ENCODE measurements at places on chromosomes 5 and 9.

DNA sequence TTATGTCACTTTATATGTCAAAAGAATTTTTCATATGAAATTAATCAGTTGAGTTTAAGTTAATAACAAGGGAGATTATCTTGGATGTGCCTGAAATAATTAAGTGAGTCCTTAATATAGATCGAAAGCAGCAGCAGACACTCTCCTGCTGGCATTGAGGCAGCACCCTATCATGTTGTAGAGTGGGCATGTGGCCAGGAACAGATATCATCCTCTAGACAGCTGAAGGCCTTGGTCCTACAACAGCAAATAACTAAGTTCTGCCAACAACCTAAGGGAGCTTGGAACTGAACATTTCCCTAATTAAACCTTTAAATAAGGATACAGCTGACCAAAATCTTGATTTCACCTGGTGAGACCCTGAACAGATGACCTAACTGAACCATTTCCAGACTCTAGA lies 25.8 kb upstream of the UGT3A1 start:
- no peaks in the 10 kb centered on the region for H3K27me3 ChIP-seq
- H3K36me3 ChIP-seq: no peaks in the 10 kb centered on the region
- H3K4me1 ChIP-seq: no peaks in the 10 kb centered on the region
- no peak for ATAC-seq
- no peak overlapping the region for H3K27ac ChIP-seq

DNA sequence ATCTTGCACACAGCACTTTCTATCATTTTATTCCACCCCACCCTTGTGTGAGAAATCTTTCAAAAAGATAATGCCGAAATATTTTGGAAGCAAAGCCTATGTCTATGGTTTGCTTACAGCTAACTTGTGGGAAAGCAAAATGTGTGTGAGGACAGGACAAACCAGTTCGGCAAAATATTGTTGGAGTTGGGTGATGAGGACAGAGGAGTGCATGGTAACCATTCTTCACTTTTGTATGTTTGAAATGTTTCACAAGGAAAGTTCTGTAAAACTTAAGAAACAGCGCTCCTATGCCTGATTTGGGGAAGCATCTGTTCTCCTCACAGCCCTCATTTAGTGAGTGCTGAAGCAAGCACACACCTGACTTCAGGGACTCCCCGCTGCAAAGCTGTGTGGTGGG lies 62.0 kb upstream of the RNF130 start:
- no peak overlapping the region for H3K27ac ChIP-seq
- ATAC-seq: no peak
- peaks cover 35% of the 10 kb centered on the region for H3K27me3 ChIP-seq
- no peaks in the 10 kb centered on the region for H3K4me1 ChIP-seq
- no peak overlapping the region for H3K4me3 ChIP-seq

GRCh38 chr5:174217527-174217926 lies 172.0 kb downstream of the NSG2 start:
- no peak overlapping the region for H3K27ac ChIP-seq
- no peak overlapping the region for H3K4me3 ChIP-seq
- H3K36me3 ChIP-seq: no peaks in the 10 kb centered on the region
- peaks cover 21% of the 10 kb centered on the region for H3K27me3 ChIP-seq
- ATAC-seq: no peak

DNA sequence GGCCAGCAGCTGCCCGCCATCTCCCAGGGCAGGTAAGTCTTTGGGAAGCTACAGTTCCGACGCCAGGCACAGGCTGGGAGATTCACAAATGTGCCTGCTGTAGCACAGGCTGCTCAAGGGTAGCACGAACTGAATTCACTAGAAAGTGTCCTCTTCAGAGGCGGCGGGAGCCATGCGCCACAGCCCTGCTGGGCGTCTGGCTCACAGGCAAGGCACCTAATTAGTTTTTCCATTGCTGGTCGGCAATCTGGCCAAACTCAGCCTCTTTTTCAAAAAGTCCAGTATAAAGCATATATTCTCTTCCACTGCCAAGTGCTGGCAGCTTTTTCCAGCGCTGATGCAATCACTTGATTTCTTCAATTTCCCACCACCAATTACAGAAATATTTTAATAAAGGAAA lies 128.9 kb upstream of the RAPGEF1 start:
- H3K4me1 ChIP-seq: no peaks in the 10 kb centered on the region
- H3K4me3 ChIP-seq: no peak overlapping the region
- H3K27me3 ChIP-seq: no peaks in the 10 kb centered on the region

DNA sequence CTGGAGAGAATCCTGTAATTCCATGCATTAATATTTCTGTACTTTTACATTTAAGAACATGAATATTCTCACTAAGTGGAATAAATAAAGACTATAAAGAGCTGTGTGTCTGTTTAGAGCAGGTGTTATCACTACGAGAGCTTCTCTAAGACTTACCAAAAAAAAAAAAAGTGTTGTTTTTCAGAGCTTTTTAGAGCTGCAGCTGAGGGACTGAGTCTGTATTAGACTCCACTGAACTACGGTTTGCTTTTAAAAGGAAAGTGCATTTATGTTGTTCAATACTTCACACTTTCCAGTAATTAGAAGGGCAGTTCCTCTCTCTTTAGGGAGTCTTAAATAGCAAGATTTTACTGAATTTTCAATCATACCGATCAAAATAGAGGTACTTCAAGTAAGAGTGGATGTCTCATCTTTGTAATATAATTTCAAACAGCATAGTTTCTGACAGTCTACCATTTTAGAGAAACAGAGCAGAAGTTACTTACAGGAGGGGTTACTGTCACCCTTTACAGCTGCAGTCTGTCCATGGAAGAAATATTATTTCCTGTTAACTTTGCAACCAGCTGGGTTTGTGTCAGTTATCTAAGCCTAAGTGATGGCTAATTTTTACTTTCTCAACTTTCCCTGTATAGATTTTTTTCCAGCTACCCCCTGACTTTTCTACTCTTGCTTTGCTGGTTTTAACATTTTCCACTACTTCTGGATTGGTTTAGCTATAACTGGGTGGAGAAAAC lies 2.4 kb downstream of the SYK start:
- no peak overlapping the region for H3K27ac ChIP-seq
- peak overlapping the region; percentile 4 for H3K4me3 ChIP-seq
- H3K36me3 ChIP-seq: no peaks in the 10 kb centered on the region
- ATAC-seq: no peak

DNA sequence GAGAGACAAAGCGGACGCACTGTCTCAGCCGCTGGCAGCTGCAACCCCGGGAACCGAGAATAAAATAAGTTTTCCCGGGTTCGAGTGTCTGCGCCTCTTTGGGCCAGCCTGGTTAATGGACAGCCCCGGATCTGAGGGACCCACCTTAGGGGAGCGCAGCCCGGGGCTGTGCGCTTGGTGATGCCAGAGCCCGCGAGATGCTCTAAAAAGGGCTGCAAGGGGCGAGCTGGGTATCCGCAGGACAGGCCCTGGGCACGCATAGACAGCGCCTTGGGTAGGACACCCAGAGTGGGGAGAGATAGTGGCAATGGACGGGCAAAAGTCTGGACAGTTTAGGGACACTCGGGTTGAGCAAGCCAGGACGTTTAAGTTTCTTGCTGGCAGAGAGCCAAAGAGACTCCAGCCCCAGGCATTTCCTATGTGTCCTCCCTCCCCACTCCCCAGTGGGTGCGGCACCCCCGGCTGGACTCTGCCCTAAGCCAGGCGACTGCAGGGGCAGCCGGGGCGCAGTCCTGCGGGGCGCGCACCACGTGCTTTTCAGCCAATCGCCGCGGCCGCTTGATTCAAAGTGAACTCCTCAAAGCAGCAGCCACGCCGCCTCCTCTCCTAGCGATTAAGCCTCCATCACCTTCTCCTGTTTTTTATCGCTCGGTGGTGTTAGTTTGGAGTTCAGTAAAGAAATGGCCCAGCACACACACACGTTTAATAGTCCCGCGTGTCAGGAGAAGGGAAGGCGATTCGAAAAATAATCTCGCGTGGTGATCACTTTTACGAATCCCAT lies 616 bp upstream of the ENC1 start:
- peak; percentile 56 for ATAC-seq
- no peaks in the 10 kb centered on the region for H3K36me3 ChIP-seq
- peak overlapping the region; percentile 85 for H3K27ac ChIP-seq
- H3K4me3 ChIP-seq: peak overlapping the region; percentile 73
- no peaks in the 10 kb centered on the region for H3K27me3 ChIP-seq

DNA sequence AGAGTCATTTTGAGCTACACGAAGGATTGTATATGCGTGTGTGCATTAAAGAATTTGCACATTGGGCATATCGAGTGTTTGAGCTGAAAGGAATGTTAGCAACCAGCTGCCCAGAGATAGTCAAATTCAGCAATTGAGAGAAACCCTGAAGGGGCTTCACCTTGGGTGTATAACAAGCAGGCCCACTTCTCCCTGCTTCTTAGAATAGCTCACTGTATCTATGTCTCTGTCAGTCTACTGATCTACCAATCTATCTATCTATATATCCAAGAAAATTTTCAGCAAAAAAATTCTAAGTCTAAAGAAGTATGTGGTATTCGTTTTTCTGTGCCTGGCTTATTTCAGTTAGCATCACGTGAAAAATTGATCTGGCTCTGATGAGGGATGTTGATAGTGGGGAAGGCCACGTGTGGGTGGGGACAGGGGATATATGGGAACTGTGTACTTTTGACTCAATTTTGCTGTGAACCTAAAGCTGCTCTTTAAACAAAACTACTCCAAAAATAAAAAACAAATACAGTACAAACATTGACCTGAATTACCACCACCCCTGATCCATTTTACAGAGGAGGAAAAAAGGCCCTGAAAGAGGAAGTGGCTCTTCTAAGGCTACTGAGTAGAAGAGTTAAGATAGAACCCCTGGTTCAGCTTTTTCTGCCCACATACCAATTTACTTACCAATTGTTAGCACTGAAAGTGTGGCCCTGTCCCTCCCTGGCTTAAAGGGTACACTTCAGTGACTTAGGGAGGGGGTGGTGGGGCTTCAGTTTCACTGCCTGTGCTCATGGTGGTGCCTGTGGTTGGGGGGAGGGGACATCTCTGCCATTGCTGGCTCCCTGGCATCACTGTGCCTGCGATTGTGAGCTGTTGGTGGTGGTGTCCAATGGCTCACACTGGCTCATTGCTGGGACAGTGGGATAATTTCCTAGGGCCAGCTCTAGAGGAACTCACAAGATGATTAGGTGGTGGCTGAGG lies 141.8 kb downstream of the DOCK2 start:
- ATAC-seq: no peak
- H3K4me1 ChIP-seq: no peaks in the 10 kb centered on the region
- no peak overlapping the region for H3K27ac ChIP-seq
- no peak overlapping the region for H3K4me3 ChIP-seq
- no peaks in the 10 kb centered on the region for H3K36me3 ChIP-seq
- H3K27me3 ChIP-seq: peaks cover 7% of the 10 kb centered on the region

GRCh38 chr9:13113751-13114150 lies 165.7 kb downstream of the MPDZ start:
- H3K36me3 ChIP-seq: no peaks in the 10 kb centered on the region
- peaks cover 45% of the 10 kb centered on the region for H3K4me1 ChIP-seq
- ATAC-seq: no peak
- no peak overlapping the region for H3K27ac ChIP-seq

GRCh38 chr5:1513326-1514026 lies 10.3 kb downstream of the LPCAT1 start:
- H3K4me3 ChIP-seq: no peak overlapping the region
- peaks cover 61% of the 10 kb centered on the region for H3K36me3 ChIP-seq
- H3K4me1 ChIP-seq: no peaks in the 10 kb centered on the region

- H3K27me3 ChIP-seq: no peaks in the 10 kb centered on the region
- H3K4me1 ChIP-seq: no peaks in the 10 kb centered on the region
- no peak for ATAC-seq
- peak overlapping the region; percentile 60 for H3K27ac ChIP-seq
- H3K36me3 ChIP-seq: no peaks in the 10 kb centered on the region
Observed at GRCh38 chr9:129708793-129709192, 43.3 kb downstream of the PRRX2 start.

- no peaks in the 10 kb centered on the region for H3K36me3 ChIP-seq
- no peak for ATAC-seq
- no peak overlapping the region for H3K27ac ChIP-seq
- no peaks in the 10 kb centered on the region for H3K27me3 ChIP-seq
- no peaks in the 10 kb centered on the region for H3K4me1 ChIP-seq
- H3K4me3 ChIP-seq: no peak overlapping the region
Observed at GRCh38 chr5:15267966-15268365, 232.0 kb upstream of the FBXL7 start.

DNA sequence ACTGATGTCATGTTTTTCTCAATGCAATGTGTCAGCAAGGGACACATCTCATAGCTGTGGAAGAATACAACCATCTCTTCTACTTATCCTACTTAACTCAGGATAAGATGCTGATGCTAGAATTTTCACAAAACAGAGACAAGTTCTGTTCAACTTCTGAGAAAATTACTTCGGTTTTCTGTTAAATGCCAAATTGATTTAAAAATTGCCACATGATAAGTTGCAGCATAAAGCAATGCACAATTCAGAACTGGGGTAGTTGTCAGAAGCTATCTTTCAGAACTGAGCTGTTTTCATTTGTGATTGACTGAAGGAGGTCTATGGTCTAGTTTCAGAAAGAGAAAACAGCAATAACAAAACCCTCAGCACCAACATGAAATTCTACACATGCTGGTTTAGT lies 954.8 kb upstream of the C9orf72 start:
- no peak for ATAC-seq
- no peak overlapping the region for H3K4me3 ChIP-seq

DNA sequence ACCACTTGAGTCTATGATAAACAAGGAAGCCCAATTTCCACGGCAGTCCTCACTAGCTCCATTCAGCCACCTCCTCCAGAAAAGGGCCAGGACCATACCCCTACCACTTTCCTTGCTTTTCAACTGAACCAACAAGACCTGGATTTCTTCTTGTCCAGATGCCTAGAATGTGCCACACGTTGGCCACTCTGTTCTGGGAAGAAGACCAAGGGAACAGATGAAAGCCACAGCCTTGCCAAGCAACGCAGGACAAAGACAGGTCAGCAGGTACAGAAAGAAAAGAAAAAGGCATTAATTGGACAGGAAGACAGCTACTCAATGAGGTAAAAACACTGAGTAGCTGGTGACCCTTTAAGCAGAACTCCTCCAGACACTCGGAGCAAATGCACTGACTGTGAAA lies 2.2 kb downstream of the CCNJL start:
- H3K27me3 ChIP-seq: peaks cover 24% of the 10 kb centered on the region
- no peak overlapping the region for H3K27ac ChIP-seq
- H3K36me3 ChIP-seq: no peaks in the 10 kb centered on the region
- ATAC-seq: no peak

GRCh38 chr5:27818888-27819287 lies 780.5 kb upstream of the CDH9 start:
- H3K36me3 ChIP-seq: no peaks in the 10 kb centered on the region
- ATAC-seq: no peak
- H3K27me3 ChIP-seq: no peaks in the 10 kb centered on the region
- no peaks in the 10 kb centered on the region for H3K4me1 ChIP-seq

GRCh38 chr5:69467442-69468225 lies 25.0 kb upstream of the OCLN start:
- no peak for ATAC-seq
- no peaks in the 10 kb centered on the region for H3K27me3 ChIP-seq
- H3K4me1 ChIP-seq: no peaks in the 10 kb centered on the region
- no peaks in the 10 kb centered on the region for H3K36me3 ChIP-seq
- H3K27ac ChIP-seq: no peak overlapping the region

GRCh38 chr5:142343531-142343930 lies 18.7 kb upstream of the SPRY4 start:
- H3K36me3 ChIP-seq: no peaks in the 10 kb centered on the region
- no peak for ATAC-seq
- H3K4me3 ChIP-seq: no peak overlapping the region
- H3K4me1 ChIP-seq: no peaks in the 10 kb centered on the region
- H3K27me3 ChIP-seq: no peaks in the 10 kb centered on the region
